ENCODE measurements at places on chromosomes 3 and 15. TPM values are rescaled to one million over a fixed set of nuclear protein-coding genes. Genes with fewer than 3 reads are reported as not detected.

The SLC15A2 gene
- 0.64 TPM for total RNA-seq

The MNS1 gene
- not detected for total RNA-seq

The ARPIN gene
- total RNA-seq: 9.0 TPM

The IFT57 gene
- total RNA-seq: 21.4 TPM

The CRABP1 gene
- total RNA-seq: 314 TPM

The GOLGA8G gene
- not detected for total RNA-seq

The LRRC34 gene
- 3.6 TPM for total RNA-seq

The IGF1R gene
- 145 TPM for total RNA-seq

The CKMT1A gene
- total RNA-seq: 15.7 TPM

The BLM gene
- 5.4 TPM for total RNA-seq

The DUOXA2 gene
- not detected for total RNA-seq

The SEMA3F gene
- 41.2 TPM for total RNA-seq

The GUCA1C gene
- total RNA-seq: not detected

The GHRL gene
- total RNA-seq: 0.64 TPM

The SLC9C1 gene
- not detected for total RNA-seq

The AMT gene
- 12.4 TPM for total RNA-seq

The P3H2 gene
- total RNA-seq: 28.6 TPM

The IFRD2 gene
- 38.2 TPM for total RNA-seq

The FRMD5 gene
- 43.8 TPM for total RNA-seq

The CLSTN2 gene
- 3.1 TPM for total RNA-seq

The ZBTB20 gene
- 27.5 TPM for total RNA-seq

The RYK gene
- 33.6 TPM for total RNA-seq

The HES1 gene
- total RNA-seq: 0.34 TPM

The SIDT1 gene
- not detected for total RNA-seq

The ATP13A5 gene
- total RNA-seq: not detected

The EPHB3 gene
- total RNA-seq: 5.0 TPM

The IL17RE gene
- total RNA-seq: 3.9 TPM
